Stimulated activated CD8-positive, alpha-beta memory T cell treated with anti-CD3 and anti-CD28 coated beads, Interleukin-7, amount 100 ng/mL, for 1 hour (primary cell): ENCODE measurements at places on chromosomes 2 and 18.

DNA sequence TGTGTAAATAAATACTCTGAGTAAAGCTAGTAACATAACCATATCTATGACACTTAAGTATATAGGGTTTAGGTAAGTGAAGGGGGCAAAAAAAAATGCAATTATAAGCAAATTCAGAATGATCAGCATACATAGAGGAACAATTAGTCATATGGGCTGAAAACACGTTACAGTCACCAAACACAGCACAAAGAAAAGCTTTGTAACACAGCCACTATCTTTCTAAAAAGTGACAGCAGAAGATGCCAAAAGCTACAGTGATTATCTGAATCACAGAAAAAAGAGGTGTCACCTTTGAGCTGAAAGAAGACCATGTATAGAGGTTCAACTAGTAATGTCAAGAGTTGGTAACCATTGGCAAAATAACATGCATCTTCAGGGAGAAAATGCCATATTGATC, 115.5 kb downstream of the ERBB4 start:
- no peak for DNase-seq

- no peak for DNase-seq
These were observed 201.2 kb downstream of the LRP1B start for GRCh38 chr2:141929331-141930252.

GRCh38 chr2:186696290-186696689, 2.4 kb downstream of the FAM171B start:
- DNase-seq = no peak

GRCh38 chr2:72145658-72146329, 1.9 kb downstream of the CYP26B1 start:
- no peak for DNase-seq

DNA sequence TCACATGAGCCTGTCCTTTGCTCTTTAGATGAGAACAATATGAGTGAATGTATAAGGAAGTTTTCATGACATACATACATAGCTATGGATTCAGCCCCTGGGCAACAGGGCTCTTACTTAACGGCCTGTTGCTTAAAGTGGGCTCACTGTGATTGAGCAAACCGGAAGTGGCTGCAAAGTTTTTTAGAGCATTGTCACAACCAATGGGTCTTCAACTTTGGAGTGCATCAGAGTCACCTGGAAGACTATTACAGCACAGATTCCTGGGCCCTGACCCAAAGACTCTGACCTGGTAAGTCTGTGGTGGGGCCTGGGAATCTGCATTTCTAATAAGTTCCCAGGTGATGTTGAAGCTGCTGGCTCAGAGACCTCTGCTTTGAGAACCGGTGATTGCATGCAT, 106.3 kb upstream of the SEC11C start:
- DNase-seq = no peak

- DNase-seq = no peak
These were observed 84.2 kb upstream of the OTOS start for GRCh38 chr2:240224676-240225075.

DNA sequence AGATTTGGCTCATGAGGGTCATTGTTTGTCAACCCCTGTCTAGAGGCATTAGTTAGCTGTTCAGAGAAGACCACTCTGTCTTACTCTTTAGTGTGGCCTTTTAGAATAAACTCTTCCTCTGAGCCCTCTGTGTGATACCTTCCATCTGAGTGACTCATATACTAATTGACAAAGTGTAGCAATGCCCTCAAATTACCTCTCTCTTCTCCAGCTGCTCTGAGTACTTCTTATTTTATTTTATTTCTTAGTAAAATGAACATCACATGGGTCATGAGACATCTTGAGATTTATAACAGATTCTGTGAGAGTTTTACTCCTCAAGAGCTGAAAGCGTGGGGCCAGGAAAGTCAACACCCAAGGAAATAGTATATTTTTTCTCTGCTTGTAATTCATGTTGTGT, 67.4 kb downstream of the KCTD18 start:
- no peak for DNase-seq

GRCh38 chr18:43772907-43773306, 495.6 kb upstream of the SYT4 start:
- no peak for DNase-seq

- DNase-seq = no peak
These were observed 63.3 kb downstream of the NEB start for GRCh38 chr2:151670846-151671597.

DNA sequence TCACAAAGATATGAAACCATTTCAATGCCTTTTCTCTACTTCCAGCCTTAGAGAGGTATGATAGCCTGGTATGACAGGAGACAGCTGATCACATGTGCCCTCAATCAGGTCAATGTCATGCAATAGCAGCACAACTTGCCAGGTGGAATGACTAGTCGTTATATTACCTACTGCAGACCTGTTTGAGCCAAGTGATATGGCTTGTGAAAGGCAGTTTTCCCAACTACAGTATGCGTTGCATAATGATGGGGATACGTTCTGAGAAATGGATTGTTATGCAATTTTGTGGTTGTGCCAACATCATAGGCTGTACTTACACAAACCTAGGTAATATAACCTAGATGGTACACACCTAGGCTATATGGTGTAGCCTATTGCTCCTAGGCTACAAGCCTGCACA, 262.8 kb downstream of the ICOS start:
- DNase-seq = no peak

- DNase-seq = no peak
These were observed 5.4 kb downstream of the NEB start for GRCh38 chr2:151728804-151729414.

DNA sequence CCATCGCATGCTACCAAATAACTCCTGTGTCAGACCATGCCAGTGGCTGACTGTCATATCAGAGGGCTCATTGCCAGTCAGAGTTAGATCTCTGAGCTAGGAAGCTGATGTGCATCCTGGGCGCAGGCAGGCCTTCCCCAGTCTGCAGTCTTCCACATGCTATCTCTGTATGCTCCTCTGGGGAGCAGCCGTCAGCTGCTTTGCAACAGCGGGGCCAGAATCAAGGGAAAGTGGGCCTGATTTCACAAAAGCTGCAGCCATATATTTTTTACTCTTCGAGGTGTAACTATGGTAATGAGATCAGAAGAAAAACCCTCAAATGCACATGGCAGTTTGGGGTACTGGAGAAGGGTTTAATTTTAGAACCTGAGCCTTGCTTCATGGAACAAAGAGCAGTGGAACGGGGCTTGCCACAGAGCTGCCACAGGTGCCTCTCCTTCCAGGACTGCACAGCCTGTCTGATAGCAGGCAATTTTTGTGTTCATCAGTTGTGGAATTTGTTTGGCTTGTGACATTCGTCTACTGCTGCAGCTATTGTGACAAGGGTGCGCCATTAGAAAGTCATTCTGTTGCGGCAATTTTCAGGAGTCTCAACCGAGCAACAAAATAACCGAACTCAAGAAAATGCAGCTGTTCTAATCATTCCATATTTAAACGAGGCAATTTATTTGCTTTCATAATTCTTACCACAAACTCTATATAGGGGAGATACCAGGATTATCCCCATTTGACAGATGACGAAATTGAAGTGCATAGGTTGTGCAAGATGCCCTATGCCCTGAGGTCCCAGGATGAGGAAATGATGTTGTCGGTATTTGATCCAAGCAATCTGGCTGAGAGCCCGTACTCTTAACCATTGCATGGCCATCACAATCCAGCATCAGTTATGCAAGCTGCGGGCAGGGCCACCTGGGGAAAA, 109.6 kb upstream of the CYRIA start:
- no peak for DNase-seq

DNA sequence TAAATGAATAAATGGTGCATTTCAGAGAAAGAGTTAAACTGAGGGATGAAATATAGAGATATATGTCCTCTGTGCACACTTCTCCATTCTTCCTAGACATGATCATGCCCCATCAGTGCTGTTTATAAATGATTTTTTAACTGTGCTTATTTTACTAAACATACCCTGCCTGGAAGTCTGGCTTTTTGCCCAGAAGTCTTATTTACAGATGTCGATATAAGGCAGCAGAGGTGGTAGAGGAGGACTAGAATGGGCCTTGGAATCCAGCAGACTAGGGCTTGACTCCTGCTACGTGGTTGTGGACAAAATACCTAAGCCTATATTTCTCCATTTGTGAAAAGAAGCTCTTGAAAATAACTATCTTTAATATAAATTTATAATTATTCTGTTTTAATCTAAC, 355.5 kb downstream of the RAD51AP2 start:
- no peak for DNase-seq

DNA sequence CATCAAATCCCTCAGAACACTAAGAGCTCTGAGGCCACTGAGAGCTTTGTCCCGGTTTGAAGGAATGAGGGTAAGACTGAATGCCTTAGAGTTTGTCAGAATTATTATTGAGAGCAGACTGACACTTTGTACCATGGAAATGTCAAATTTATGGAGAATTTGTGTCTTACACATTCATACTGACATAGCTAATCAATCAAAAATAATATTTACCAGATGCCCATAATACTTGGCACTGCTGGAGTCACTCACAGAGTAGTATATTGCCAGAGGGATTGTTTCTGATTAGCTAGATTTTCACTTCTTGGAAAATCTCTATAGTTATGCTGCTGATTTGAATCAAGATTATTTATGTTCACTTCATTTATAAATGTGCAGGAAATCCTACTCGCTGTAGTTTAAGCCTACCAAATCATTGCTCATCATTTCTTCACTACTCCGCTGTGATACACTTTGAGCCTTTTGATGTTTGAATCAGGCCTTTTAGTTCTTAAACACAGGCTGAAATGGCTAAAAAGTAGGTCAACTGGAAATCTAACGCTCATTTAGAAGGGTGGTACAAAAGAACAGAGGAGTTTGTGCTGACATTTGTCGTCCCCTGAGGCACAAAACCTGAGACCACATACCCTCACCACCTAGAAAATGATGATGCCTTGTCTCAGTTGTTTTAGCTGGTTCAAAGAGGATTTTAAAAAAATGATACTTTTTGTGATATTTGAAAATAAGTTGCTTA, 96.1 kb upstream of the CSRNP3 start:
- DNase-seq = no peak

- DNase-seq = no peak
These were observed 8.4 kb downstream of the POU3F3 start for GRCh38 chr2:104862058-104862941.

- no peak for DNase-seq
These were observed 217.2 kb downstream of the DOK6 start for GRCh38 chr18:69617888-69618287.

GRCh38 chr2:196486146-196486545, 153.4 kb upstream of the CCDC150 start:
- no peak for DNase-seq

GRCh38 chr2:134288814-134289213, 34.9 kb downstream of the MGAT5 start:
- DNase-seq = no peak

DNA sequence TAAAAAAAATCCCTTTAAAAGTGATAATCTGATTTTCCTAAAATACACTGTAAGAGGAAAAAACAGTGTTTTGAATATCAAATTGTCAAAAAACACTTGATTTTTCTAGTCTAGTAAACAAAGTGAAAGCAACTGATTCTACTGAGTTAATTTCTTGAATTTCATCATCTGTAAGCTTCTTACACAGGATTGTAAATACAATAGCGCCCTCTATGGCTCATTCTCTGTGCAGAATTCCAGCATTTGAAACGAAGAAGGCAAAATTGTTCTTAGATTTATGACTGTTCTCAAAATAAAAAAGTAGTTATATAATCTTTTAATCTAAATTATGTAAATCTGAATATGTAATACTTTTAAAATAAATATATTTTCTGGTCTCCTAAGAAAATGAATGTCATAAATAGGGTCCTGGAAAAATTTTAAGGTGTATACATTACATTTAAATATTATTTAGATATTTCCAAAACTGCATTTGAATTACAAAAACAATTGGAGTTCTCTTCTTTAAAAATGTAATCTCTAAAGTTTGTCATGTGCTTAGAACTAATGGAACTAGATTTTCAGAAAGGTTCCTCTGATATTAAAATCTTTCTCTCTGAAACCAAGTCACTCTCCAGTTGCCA, 176.9 kb upstream of the MC4R start:
- no peak for DNase-seq

DNA sequence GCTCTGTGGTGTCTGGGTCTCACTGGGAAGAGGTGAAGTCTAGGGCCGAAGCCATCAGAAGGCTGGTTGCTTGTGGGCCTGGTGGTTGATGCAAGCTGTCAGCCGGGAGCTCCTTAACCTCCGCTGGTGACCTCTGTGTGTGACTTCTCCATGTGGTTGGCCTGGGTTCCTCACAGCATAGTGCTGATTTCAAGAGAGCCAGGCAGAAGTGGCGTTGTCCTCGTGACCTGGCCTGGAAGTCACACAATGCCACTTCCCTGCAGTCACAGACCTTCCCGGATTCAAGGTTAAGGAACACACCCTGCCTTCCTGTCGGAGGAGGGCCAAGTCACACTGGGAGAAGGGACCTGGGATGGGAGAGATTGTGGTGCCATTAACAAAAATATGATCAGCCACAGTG, 303.7 kb upstream of the HS6ST1 start:
- DNase-seq = no peak

GRCh38 chr2:230872968-230873660, 8.4 kb downstream of the ITM2C start:
- no peak for DNase-seq

DNA sequence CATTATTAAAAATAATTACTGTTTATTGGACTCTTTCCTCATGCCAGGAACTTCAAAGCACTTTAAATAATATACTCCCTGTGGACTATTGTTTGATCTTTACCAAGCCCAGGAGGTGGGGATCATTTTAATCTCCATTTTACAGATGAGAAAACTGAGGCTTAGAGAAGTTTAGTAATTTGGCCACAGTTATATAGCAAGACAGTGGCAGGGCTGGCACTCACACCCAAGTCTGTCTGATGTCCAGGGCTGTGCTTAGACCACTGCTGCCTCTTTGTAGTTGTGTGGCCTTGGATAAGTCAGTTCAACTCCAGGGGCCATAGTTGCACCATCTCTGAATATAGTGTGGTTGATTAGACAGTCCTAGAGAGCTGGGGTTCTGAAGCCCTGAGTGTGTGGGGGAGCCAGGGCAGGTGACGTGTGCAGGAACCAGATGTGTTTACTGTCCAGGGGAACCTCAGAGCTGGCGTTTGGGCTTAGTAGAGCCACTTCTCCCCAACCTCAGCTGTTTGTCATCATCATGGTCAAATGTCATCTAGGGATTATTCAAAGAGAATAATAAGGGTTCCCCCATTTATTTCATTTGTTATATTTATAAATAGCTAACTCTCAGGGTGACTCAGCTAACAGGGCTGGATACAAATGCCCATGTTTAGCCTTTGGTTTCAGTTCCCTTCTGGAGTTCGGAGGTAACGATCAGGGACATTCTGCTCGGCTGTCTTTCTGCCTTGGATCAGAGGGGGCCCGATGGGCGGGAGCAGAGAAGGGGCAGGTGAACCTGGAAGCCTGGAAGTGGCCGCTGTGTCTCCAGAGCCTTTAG, 68.0 kb downstream of the BOLA3 start:
- no peak for DNase-seq

GRCh38 chr2:19021100-19021476, 337.3 kb downstream of the OSR1 start:
- DNase-seq = no peak

GRCh38 chr2:7634409-7634808, 717.2 kb downstream of the RNF144A start:
- DNase-seq = no peak

DNA sequence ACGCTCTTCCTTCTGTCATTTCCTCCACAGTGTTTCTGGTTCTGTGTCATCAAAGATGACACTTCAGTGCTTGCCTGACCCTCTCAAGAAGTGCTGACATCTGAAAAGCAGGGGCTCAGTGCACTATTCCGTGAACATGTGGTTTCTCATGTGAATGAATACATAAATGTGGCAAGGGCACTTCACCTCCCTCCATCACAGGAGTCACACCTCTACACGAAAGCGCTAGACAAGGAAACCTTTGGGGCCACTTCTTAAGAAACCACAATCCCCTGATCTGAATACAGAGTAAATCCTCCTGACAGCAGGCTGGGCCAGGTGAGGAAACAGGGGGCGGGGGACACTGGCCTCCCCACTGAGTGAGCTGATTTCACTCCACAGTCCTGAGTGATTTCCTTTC, 145.8 kb upstream of the ACAA2 start:
- no peak for DNase-seq
